ENCODE measurements at places on chromosomes 7 and 10.

GRCh38 chr10:88241501-88241900 lies 341.6 kb downstream of the RNLS start:
- no peaks in the 10 kb centered on the region for H3K36me3 ChIP-seq
- H3K4me3 ChIP-seq: no peak overlapping the region
- no peaks in the 10 kb centered on the region for H3K27me3 ChIP-seq
- no peak overlapping the region for H3K27ac ChIP-seq

- H3K4me3 ChIP-seq: no peak overlapping the region
- no peaks in the 10 kb centered on the region for H3K36me3 ChIP-seq
- H3K27ac ChIP-seq: no peak overlapping the region
- no peak for DNase-seq
- H3K4me1 ChIP-seq: no peaks in the 10 kb centered on the region
These were observed 528.9 kb downstream of the PARD3 start for GRCh38 chr10:34286136-34286739.

GRCh38 chr10:89303161-89303560 lies 1.3 kb downstream of the IFIT2 start:
- peaks cover 26% of the 10 kb centered on the region for H3K36me3 ChIP-seq
- H3K4me3 ChIP-seq: peak overlapping the region; percentile 68
- DNase-seq: no peak
- peaks cover 15% of the 10 kb centered on the region for H3K4me1 ChIP-seq
- H3K27ac ChIP-seq: no peak overlapping the region
- H3K27me3 ChIP-seq: no peaks in the 10 kb centered on the region

GRCh38 chr7:143958781-143959180 lies 4.1 kb downstream of the OR2F1 start:
- no peaks in the 10 kb centered on the region for H3K4me1 ChIP-seq
- no peak overlapping the region for H3K27ac ChIP-seq
- no peak overlapping the region for H3K4me3 ChIP-seq
- DNase-seq: no peak
- peaks cover 16% of the 10 kb centered on the region for H3K27me3 ChIP-seq

GRCh38 chr7:155791836-155792235 lies 20.4 kb downstream of the SHH start:
- peaks cover 3% of the 10 kb centered on the region for H3K4me1 ChIP-seq
- H3K4me3 ChIP-seq: no peak overlapping the region
- no peak for DNase-seq

DNA sequence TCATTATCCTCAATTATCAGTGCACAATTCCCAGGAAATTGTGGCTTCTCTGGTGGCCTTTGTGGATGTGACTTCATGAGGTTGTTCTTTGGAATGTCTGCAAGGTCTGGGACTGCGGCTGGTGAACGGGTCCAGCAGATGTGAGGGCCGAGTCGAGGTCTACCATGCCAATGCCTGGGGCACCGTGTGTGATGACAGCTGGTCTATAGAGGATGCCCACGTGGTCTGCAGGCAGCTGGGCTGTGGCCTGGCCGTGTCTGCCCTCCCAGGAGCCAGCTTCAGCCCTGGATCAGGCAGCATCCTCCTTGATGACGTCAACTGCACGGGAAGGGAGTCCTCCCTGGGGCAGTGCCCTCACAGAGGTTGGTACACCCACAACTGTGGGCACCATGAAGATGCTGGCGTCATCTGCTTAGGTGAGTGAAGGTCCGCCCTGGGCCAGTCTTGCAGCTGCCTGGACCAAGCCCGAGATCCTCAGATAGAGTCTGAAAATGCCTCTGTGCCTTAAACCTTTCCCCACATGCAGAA lies 46.9 kb downstream of the CUZD1 start:
- no peaks in the 10 kb centered on the region for H3K36me3 ChIP-seq
- H3K27me3 ChIP-seq: no peaks in the 10 kb centered on the region
- H3K4me3 ChIP-seq: no peak overlapping the region
- no peaks in the 10 kb centered on the region for H3K4me1 ChIP-seq
- H3K27ac ChIP-seq: no peak overlapping the region

- no peak for DNase-seq
- peaks cover 40% of the 10 kb centered on the region for H3K4me1 ChIP-seq
- no peak overlapping the region for H3K27ac ChIP-seq
- H3K36me3 ChIP-seq: peaks cover 4% of the 10 kb centered on the region
These were observed 24.6 kb upstream of the MPP7 start for GRCh38 chr10:28327491-28327880.

DNA sequence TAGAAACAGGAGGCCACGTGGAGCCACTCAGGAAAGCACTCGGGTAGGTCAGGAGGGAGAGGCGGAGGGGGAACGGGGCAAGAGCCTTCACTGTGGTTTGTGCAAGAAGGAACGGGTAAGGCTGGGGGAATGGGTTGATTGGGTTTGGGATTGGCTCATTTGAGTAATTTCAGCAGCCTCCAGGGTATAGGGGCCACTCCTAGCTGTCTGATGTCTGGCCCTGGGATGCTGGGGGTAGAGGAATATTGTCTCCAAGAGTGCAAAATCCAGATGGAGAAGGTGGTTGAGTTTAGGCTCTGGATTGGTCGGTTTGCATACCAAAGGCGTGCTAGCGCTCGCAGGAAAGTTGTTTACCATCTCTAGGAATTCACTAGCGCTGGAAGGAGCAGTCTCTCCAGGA lies 47.2 kb downstream of the MYL10 start:
- H3K27ac ChIP-seq: no peak overlapping the region
- no peak overlapping the region for H3K4me3 ChIP-seq
- H3K27me3 ChIP-seq: peaks cover 6% of the 10 kb centered on the region

- no peaks in the 10 kb centered on the region for H3K27me3 ChIP-seq
- no peak overlapping the region for H3K27ac ChIP-seq
- H3K4me3 ChIP-seq: no peak overlapping the region
- DNase-seq: no peak
- peaks cover 10% of the 10 kb centered on the region for H3K4me1 ChIP-seq
These were observed 81.0 kb upstream of the CACUL1 start for GRCh38 chr10:118835682-118836326.

DNA sequence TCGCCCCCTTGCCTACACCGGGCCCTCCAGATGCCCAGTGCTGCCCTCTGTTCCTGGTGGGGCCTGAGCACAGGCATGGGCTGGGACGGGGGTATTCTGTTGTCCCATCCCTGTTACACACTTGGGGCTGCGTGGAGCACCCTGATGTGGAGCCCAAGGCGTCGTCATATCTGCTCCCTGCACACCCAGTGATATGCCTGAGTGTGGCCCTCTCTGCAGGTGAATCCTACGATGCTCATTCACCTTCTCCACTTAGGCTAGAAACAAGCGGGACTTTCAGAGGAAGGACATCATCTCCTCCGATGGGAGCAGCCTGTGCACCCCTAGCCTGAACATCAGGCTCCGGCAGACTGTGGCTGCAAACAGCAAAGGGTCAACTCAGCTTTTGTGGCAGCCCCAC lies 91.0 kb upstream of the NPTX2 start:
- no peak for DNase-seq
- H3K4me3 ChIP-seq: no peak overlapping the region
- no peaks in the 10 kb centered on the region for H3K4me1 ChIP-seq
- no peaks in the 10 kb centered on the region for H3K36me3 ChIP-seq
- no peak overlapping the region for H3K27ac ChIP-seq

DNA sequence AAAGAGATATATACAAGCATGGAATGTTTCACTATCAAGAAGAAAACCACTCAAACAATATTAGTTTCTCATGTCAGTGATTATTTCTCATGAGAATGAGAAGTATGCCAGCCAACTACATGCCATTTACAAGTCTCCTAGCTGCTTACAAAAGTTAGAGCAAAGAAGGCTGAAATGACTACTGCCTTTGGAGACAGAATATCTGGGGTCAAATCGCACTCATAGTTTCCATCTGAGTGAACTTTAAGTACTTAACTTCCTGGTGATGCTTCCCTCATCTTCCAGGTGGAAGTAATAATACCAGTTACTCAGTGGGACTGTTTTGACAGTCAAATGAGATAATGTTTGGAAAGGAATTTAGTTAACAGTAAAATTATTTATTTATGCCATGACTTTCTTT lies 42.0 kb upstream of the RHOBTB1 start:
- no peak overlapping the region for H3K4me3 ChIP-seq
- no peaks in the 10 kb centered on the region for H3K27me3 ChIP-seq
- H3K4me1 ChIP-seq: no peaks in the 10 kb centered on the region
- no peak overlapping the region for H3K27ac ChIP-seq

- H3K27ac ChIP-seq: no peak overlapping the region
- DNase-seq: no peak
- no peaks in the 10 kb centered on the region for H3K4me1 ChIP-seq
- H3K4me3 ChIP-seq: no peak overlapping the region
- no peaks in the 10 kb centered on the region for H3K36me3 ChIP-seq
These were observed 12.8 kb downstream of the LRRN3 start for GRCh38 chr7:111103678-111104274.
